ENCODE measurements at places on chromosomes 4 and X.
A peak's percentile ranks its signal among the peaks of the same experiment; 100 is the strongest.

GRCh38 chrX:2427147-2427546 is 73.6 kb downstream of the DHRSX start:
- no peak for DNase-seq

DNA sequence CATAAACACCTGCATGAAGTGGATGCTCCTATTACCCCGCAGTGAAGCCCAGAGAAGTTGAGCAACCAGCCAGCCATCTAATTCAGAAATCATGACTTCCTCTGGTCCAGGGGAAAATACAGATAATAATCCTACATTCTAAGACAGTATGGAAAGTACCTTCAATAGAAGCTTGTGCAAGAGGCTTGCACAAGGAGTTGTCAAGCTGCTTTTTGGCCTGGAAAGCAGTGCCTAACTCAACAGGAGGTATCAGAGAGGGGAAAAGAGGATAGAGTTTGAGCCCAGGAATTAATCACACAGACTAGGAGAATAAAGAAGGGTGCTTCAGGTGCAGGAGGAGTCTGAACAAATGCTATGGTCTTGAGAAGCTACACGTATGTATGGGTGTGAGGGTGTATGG is 26.7 kb downstream of the TMEM192 start:
- DNase-seq: no peak

DNA sequence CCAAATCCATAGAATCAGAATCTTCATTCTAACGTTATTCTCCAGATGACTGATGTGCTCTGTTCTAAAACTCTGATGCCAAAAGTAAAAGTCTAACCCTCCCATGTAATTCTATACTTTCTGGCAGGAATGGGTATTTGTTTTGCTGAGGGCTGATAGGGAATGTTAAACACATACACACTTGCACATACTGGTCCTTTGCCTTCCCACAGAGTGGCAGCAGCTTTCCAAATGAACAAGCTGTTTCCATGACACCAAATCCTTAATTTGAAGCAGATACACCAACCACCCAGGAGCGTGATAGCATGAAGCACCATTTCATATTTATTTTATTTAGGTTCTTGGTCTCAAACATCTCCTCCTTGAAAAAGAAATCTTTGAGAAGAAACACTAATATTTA is 155.5 kb upstream of the PRDX4 start:
- no peak for DNase-seq

DNA sequence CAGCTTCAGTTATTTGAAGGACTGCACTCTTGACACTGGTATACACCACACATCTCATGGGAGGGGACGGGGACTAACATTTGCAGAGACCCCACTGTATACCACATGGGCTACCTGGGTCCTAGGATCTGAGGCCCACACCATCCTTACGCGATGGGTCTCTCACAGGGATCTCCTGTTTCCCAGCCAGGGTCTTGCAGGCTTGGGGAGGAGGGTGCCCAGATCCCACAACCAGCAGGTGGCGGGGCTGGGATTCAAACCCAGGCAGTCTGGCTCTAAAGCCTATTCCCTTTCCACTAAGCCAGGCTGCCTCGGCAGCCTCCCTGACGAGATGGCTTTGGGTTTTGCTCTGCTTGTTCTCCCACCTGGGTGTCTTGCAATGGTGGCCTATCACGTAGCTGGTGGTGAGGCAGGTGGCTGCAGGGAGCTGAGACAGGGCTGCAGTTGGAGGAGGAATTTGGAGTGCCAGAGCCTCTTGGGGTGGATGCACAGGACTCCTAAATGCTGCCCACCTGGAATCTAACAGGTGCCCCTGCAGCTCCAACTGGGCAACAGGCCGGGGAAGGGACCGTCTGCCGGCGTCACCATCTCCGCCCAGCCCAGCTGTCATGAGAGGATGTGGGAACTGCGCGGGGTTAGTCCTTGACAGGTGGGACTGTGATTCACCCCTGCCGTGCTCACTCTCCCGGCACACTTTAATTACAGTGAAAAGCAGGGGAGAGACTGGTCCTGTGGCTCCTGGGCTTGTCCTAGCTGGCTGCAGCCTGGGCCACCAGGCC is 110.7 kb downstream of the PSAPL1 start:
- DNase-seq: no peak

DNA sequence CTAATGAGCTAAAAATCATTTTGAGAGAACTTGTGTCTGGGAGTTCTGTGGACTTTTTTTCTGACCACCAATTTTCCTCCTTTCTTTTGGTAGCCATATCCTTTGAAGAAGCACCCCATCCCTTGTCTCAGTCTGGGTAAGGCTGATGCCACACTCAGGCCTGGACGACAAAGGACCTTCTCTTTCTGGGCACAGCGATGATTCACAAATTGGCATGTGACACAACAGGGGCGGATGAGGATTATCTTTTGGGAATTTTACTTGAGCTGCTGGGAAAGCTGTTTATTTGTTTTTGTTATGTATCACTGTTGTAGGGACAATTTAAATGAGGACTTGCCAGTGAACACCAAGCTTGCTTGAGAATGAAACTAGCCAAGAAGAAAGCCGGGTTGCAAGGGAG is 233.4 kb upstream of the HAND2 start:
- no peak for DNase-seq

- DNase-seq: no peak
Observed at GRCh38 chrX:154140206-154140605, 3.8 kb upstream of the OPN1LW start.

- DNase-seq: no peak
Observed at GRCh38 chr4:125461676-125462363, 147.1 kb downstream of the FAT4 start.

DNA sequence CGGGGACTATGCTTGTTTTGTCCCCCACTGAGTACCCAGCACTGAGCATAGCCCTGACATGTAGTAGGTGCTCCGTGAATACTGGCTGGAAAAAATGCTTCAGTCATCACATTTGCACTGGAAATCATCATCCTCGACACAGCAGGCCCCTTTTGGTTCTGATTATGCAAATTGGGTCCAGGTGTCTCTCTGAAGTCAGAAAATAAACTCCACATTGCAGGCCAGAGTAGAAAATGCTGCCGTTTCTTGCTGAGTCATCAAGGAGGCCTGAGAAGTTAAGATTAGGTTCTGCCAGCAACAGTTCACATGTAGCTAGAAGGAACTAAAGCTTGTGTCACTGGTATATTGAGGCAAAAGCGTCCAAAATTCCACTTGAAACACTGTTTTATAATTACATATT is 15.0 kb upstream of the STK32B start:
- DNase-seq: no peak

DNA sequence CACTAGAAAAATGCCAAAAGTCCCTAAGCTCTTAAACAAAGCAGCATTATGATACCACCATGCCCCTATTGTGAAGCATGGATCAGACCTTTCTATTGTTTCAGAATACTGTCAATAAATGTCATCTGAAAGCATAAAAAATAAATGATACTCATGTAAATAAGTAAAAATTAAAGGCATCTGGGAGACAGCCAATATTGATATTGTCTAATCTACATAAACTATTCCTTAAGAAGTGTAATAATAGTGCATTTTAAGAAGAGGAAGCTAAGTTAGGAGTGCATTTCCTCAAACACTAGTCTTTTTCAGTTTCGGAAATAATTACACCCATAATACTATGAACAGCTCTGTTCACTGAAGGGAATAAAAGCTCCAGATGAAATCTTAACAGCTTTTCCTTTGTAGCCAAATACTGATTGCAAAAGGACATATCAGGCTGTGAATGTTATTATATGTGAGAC is 181.6 kb downstream of the SPOCK3 start:
- no peak for DNase-seq

- peak; percentile 53 for DNase-seq
Observed at GRCh38 chr4:140149846-140150635, 3.9 kb downstream of the MAML3 start.

GRCh38 chr4:53613428-53613827 is 22.1 kb upstream of the LNX1 start:
- DNase-seq: no peak

DNA sequence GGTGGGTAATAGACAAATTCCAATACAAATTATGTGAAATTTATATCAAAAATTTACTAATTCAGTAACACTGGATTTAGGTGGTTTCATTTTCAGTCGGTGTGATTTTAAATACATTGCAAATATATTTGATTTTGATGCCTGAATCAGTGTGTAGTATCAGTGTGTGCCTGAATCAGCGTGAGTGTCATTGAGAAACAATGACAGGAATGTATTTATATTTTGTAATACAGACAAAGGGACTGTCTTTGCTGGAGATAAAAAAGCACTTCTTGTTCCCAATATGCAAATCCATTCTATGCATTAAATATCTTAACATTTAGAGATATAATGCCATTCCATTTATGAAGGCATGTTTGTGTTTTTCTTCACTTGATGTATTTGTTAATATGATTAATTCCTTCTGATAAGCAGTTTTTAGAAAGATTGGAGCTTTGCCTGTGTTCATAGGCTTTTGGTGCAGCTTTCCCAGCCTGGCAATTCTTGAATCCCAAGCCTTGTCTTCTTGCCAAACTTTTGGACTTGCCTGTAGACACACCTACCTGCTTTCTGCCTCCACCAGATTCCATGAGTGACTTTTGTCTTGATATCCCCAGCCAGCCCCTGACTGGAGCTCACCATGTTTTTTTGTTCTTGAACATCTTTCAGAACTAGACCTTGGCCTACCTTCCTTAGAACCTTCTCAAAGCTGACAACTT is 243.8 kb downstream of the ADGRL3 start:
- DNase-seq: no peak

GRCh38 chrX:2828959-2829411 is 255 bp downstream of the GYG2 start:
- DNase-seq: no peak

- DNase-seq: no peak
Observed at GRCh38 chr4:169854090-169854489, 96.3 kb upstream of the HPF1 start.

- DNase-seq: no peak
Observed at GRCh38 chrX:13051529-13052172, 7.2 kb upstream of the FAM9C start.

DNA sequence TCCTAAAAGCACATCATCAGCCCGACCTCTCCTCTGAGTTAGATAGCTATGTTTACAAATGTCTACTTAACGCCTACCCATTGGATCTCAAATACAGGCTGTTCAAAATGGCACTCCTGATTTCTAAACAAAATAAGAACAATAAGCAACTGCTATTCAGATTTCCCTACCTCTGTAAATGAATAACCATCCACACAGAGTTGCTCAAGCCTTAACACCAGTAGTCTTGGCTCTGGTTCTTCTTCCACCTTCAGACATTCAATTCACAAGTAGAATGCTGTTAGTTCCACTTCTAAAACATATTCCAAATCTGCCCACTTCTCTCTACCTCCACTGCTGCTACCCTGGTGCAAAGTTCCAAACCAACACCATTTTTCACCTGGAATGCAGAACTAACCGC is 27.1 kb upstream of the DCLK2 start:
- DNase-seq: no peak

DNA sequence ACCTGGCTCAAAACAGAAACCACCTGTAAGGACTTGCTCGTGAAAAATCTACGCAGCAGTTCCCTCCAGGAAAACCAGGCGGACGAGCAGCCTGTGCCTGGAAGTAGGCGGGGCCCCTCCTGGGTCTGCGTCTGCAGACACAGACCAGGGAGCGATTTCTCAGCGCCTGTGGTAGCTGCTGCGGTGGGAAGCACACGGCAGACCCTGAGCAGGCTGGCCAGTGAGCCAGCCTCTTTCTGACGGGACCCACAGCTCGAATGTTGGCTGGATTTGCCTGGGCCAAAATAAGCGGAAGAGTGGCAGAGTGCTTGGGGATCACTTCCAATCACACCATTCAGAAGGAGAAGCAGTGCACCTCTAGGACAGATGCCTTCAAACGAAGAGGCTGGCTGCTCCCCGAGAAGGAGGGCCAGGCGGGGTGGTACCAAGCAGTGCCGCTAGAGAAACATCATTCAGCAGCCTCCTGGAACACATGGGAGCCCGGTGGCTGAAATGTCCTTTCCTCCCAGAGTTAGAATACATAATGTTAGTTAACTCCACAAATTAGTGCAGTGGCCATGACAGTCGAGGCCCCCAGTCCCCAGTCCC is 85.9 kb downstream of the GATB start:
- no peak for DNase-seq

DNA sequence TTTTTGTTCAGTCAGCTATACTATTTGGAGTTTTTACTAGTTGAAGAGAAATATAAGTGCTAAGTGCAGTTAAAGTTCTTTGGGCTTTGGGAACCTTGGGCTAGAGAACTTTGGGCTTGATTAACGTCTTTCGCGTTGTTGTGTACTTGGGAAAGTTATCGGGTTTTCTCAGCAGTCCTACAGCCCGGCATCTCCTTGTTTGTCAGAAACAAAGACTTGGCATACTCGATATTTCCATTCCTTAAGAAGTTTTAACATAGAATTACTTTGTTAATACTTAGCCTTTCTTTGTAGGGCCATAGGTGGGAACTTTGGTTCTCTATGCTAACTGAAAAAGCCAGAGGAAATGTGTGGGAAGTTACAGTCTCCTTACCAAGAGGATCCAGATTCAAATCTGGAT is 28.7 kb downstream of the RAPGEF2 start:
- DNase-seq: no peak

DNA sequence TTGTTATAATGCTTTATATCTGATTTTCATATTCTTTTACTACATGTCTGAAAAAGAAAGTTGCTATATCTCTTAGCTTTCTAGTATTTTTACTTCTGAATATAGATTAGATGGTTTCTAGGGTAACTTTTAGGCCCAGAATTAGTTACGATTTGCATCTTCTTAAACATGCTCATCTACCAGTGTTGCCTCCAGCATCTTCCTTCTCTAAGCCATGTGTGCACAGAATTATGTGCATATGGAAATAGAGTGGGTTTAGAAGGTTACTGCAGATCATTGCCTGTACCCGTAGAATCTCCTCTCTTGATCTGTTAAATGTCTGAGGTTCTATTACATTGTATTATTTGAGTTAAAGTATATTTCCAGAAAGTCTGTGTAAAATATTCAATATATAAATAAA is 2.5 kb upstream of the TDO2 start:
- DNase-seq: no peak

DNA sequence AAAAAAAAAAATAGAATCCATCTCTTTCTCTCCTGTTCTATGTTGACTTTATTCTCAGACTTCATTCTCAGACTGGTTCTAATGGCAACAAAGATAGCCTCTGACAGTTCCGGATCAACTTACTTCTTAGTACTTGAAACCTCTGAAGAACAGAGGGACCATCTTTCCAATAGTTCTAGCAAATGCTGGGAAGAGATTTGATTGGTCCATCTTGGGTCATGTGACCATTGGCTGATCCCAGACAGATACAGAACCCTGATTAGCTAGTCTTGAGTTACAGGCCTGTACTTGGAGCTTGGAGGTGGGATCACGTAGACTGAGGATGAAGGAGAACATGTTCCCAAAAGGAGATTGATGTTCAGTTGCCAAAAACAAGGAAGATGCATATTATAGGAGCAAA is 66.9 kb upstream of the STIM2 start:
- DNase-seq: no peak

GRCh38 chr4:155434366-155434765 is 57.6 kb upstream of the MAP9 start:
- no peak for DNase-seq

GRCh38 chr4:114149-114548 is 10.2 kb upstream of the ZNF718 start:
- DNase-seq: no peak

DNA sequence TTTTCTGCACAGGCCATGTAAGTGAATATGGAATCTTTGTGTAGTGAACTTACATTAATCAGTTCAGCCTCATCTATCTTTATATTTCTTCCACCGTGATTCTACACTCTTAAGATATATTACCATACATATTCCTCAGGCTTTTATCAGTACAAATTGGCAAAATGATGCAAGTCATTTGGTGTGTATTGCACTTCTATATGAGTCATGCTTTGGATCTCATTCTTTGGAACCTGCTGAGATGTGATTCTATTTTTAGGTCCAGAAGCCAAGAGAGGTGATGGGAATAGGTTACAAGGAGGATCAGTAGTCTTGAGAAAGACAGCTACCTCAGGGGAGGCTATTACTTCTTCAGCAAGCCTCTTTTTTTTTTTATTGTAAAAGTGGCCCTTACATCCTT is 204.4 kb downstream of the ZNF330 start:
- DNase-seq: no peak
